A549 treated with AZD2906 at 1 μM for 4 hours (cell line): ENCODE measurements at places on chromosomes 5 and 9. TPM values are rescaled to one million over a fixed set of nuclear protein-coding genes. Genes with fewer than 3 reads are reported as not detected.

CARTPT gene
- not detected in 5 replicates for total RNA-seq

PCDHB4 gene
- 0.03 to 0.12 TPM (median 0.06 TPM) in 5 replicates for total RNA-seq

ARHGEF39 gene
- total RNA-seq, result 11.1 to 18.8 TPM (median 16.6 TPM) in 5 replicates

SLC6A7 gene
- 0.02 to 0.03 TPM in 2 of 5 replicates, not detected in the others for total RNA-seq

ZNF883 gene
- total RNA-seq, result 0.64 to 0.77 TPM (median 0.67 TPM) in 5 replicates

TAF11L9 gene
- total RNA-seq, result not detected in 5 replicates

IFNK gene
- total RNA-seq, result 0.06 TPM in 1 of 5 replicates, not detected in the others

CATSPER3 gene
- 0.15 to 0.49 TPM (median 0.39 TPM) in 5 replicates for total RNA-seq

PCDHA13 gene
- total RNA-seq, result 0.03 to 0.06 TPM (median 0.05 TPM) in 5 replicates

PDZD2 gene
- total RNA-seq, result 0.39 to 0.57 TPM (median 0.42 TPM) in 5 replicates

WHRN gene
- 5.6 to 7.9 TPM (median 7.8 TPM) in 5 replicates for total RNA-seq

PCDHGA4 gene
- 0.06 to 0.13 TPM (median 0.11 TPM) in 5 replicates for total RNA-seq

TXNDC8 gene
- total RNA-seq, result not detected in 5 replicates

UNC13B gene
- total RNA-seq, result 9.7 to 12.2 TPM (median 10.8 TPM) in 5 replicates

ZNF366 gene
- total RNA-seq, result not detected in 5 replicates

LVRN gene
- total RNA-seq, result 0.03 to 0.16 TPM (median 0.06 TPM) in 4 of 5 replicates, not detected in the other

NIPAL4 gene
- 9.1 to 11.9 TPM (median 10.0 TPM) in 5 replicates for total RNA-seq

LIFR gene
- total RNA-seq, result 6.7 to 10.9 TPM (median 8.3 TPM) in 5 replicates

PTGES gene
- 151 to 187 TPM (median 161 TPM) in 5 replicates for total RNA-seq

FCN2 gene
- total RNA-seq, result not detected in 5 replicates

CFAP90 gene
- 0.29 to 0.72 TPM (median 0.50 TPM) in 5 replicates for total RNA-seq

SPATA31D4 gene
- total RNA-seq, result not detected in 5 replicates

FOXI1 gene
- total RNA-seq, result not detected in 5 replicates

SPATA6L gene
- 1.2 to 2.3 TPM (median 1.6 TPM) in 5 replicates for total RNA-seq

FBXL7 gene
- 1.1 to 1.6 TPM (median 1.3 TPM) in 5 replicates for total RNA-seq

TMOD1 gene
- total RNA-seq, result 1.3 to 2.0 TPM (median 1.6 TPM) in 5 replicates

SPINK9 gene
- not detected in 5 replicates for total RNA-seq

HINT2 gene
- total RNA-seq, result 69.1 to 112 TPM (median 101 TPM) in 5 replicates

QRFP gene
- not detected in 5 replicates for total RNA-seq

HAVCR1 gene
- total RNA-seq, result 26.8 to 45.6 TPM (median 30.4 TPM) in 5 replicates
